SW 1271 (cell line): ENCODE measurements at places on chromosomes 12 and 14.

DNA sequence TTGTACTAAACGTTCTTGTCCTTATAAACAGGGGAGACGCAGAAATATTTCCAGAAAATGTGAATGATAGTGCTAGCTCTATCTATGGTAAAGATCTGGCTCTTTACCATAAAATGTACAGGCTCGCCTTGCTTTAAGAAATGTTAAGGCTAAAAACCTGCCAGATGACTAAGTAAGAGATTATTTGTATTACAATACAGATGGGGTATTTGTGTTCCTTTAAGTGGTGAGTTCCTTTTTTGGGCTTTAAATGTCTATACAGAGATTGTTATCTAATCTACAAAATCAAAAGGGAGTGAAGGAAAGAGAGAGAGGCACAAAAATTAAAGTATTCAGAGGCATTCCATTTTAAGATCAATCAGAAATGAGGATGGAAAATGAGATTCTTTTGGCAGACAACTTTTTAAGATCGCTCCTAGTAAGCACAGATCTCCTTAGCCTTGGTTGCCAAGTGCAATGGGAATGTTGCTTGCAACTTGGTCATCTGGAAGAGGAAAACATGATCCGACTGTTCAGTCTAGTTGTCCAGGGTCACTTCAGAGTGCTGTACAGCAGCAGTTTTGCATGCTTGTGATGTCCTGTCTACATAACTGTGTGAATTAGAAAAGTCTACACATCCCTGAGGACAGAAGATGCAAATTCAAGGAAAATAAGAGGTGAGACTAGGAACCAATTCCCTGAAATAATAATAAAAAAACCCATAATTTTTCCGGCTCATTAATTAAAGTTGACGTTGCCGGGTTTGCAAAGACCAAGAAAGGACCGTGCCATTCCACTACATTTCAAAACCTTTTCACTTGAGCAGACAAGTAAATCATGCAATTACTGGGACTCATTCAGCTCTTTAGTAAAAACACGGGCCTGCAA is 380.8 kb downstream of the EGLN3 start:
- DNase-seq: no peak

- no peak for DNase-seq
These were observed 86.2 kb downstream of the TSPAN8 start for GRCh38 chr12:71071536-71072097.

- DNase-seq: no peak
These were observed 25.6 kb upstream of the PCNX1 start for GRCh38 chr14:70881549-70882177.

DNA sequence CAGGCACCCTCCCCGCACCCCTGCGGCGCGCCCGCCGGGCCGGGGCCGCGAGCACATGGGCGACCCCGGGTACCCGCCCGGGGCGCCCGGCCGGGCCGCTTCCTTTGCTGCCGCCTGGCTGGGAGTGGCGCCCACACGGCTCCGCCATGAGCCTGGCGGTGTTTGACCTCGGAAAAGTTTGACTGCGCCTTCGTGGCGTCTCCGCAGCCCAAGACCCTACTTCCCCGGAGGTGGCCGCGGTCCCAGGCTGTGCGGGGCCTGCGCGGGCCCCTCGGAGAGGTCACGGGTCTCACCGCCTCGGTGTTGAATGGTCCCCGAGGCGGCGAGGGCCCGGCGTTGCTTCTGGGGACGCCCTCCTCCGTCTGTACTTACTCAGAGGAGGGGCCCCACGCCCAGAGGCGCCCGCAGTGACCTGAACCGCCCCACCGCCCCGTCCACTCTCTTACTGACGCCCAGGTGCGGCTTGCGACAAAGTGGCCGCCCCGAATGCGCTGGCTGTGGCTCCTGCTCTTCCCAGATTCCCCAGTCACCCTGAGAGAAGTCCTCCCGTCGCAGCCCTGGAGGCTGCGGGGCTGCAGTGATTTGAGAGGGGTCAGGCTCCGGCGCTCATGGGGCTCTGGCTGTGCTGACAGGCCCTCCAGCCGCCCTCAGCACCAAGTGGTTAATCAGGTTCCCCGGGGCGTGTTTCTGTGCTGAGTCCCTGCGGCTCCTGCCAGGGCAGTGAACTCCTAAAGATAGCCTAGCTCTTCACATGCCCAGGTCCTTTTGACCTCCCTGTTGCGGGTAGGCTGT is 5.8 kb downstream of the KMT5A start:
- DNase-seq: no peak

GRCh38 chr14:65637780-65638179 is 225.2 kb downstream of the FUT8 start:
- DNase-seq: no peak

- no peak for DNase-seq
These were observed 44.1 kb downstream of the DAD1 start for GRCh38 chr14:22544881-22545420.

- DNase-seq: no peak
These were observed 124.7 kb upstream of the MAX start for GRCh38 chr14:65226824-65227604.

DNA sequence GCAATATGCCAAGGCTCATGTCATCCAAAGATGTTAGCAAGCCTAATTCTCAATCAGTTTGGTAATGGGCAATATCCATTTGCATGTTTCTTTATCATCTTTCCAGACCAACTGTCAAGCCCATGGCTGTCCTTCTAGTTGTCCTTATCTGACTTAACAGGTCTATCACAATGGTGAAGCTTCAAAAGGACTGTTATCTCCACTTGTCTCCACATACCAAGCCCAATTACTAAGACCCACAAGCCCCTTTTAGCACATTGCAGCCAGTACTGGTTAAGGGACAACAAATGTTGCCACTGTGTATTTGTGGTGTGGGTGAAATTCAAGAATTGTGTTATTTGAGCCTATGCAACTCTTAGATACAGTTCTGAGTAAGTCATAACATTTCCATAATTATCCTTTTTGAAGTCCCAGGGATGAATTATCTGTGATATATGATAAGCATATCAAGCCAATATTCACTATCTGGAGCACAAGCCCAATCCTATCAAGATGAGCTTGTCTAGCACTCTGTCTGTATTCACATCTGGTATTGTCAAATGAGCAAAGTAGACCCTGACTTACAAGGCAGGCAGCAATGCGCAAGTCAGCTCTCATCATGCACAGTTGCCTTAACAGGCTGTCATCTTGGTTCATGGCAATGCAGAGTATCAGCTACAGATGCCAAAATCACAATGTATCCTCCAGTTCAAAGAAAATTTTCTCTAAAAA is 19.3 kb upstream of the ST8SIA1 start:
- no peak for DNase-seq

GRCh38 chr14:76827696-76828296 is 1.6 kb downstream of the LRRC74A start:
- no peak for DNase-seq

DNA sequence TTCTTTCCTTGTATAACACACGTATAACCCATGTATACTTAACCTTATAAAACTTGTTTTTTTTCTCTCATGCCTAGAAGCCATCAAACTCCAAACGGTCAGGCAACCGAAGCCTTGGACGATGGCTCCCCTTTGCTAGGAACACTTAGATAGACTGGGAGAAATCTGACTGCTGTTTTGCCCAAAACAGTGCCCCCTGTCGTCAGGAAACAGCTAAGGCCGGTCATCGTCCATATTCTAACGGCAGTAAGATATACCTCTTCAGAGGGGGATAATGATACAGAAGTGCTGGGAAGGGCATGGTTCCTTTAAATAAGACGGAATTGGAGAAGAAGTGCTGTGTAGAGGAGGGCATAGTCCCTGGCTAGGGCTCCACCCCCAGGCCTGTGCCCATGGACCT is 130.5 kb downstream of the SLC41A2 start:
- no peak for DNase-seq

- no peak for DNase-seq
These were observed 75.1 kb downstream of the NRXN3 start for GRCh38 chr14:78245238-78245637.

DNA sequence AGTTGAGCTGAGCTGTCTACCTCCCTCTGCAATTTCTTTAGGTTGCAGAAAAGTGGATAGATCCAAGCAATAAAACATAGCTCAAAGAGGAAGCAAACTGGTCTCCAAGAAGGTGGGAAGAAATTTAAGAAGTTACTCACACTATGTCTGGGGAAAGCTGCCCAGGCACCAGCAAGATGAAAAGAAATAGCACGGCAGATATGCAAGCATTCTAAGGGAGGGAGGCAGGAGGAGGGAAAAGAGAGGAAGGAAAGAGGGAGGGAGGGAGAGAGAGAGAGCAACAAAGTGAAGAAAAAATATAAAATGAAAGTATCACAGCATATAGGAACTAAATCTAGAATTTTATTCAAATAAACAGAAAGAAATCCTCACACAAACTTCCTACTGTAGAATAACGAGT is 240.7 kb downstream of the APAF1 start:
- no peak for DNase-seq

DNA sequence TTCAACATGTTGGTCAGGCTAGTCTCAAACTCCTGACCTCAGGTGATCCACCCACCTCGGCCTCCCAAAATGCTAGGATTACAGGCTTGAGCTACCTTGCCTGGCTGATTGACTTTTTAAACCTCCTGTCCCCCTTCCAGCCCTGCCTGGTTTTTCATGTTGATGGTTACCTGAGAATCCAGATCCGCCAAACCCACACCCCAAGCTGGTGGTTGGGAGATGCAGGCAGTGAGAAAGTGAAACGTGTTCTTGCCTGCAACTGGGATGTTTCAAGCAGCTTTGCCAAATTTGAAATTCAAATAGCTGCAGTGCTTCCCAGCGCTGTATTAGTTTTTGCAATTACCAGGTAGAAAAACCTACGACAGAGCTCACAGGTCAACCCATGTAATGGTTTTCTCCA is 238.3 kb upstream of the PWP1 start:
- no peak for DNase-seq

DNA sequence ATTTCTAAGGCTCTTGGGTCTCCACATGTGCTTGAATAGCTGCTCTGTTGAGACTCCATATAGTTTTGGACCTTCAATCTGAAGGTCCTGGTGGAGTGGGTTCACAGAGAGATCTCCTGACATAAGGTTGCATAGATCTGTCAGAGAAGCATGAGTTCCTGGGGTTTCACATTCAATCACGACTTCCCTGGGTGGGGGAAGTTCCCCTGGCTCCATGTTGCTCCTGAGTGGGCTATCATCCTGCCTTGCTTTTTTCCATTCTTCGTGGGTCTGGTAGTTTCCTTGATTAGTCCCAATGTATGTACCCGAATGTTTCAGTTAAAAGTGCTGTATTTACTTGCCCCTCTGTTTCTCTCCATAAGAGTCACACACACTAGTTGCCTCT is 181.8 kb downstream of the RASSF9 start:
- DNase-seq: no peak

- DNase-seq: no peak
These were observed 292.3 kb upstream of the E2F7 start for GRCh38 chr12:77357655-77358054.

- DNase-seq: no peak
These were observed 466.5 kb upstream of the SOX5 start for GRCh38 chr12:24415934-24416333.

GRCh38 chr14:54738009-54738408 is 164.6 kb downstream of the GCH1 start:
- no peak for DNase-seq

GRCh38 chr12:27014859-27015729 is 910 bp upstream of the TM7SF3 start:
- DNase-seq: peak; percentile 40

DNA sequence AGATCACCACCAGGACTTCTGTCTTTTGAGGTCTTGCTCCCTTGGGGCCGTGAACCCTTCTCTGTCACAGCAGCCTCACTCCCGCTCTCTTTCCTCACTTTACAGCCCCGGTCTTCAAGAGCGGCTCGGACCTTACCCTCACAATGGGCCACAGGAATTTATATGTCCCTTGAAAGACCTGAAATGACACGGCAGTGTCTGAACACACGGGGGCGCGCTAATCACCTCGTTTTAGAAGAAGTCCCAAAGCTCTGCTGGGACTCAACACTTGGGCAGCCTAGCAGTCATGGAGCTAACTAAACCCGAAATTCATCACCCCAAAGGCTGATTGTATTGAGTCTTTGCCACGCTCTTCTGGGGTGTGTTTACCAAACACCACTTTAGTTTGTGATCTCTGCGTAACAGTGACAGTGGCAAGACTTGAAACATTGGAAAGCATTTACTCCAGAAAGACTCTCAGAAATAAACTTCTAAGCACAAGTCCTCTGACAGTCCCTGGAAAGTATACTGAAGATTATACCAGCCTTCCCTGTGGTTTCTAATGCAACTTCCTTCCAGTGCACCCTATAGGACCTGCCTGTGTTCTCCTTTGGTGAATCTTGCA is 29.0 kb downstream of the SERPINA11 start:
- peak; percentile 68 for DNase-seq

GRCh38 chr12:5403411-5403810 is 28.5 kb upstream of the NTF3 start:
- no peak for DNase-seq

DNA sequence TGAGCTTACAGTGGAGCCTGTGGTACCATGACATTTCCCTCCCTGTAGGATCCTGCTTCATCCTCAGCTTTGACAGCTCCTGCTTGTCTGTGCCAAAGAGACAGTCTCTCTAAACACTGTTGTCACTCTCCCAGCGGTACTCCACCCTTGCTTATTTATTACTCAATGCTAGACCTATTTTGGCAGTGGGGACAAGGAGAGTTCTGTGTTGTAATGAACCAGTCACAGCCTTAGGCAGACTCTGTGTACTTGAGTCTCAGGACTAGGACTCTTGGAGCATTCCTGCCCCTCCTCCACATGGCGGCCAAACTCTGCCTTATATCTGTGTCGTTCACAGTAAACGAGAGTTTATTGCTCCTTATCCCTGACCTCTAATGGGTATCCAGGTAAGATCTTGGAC is 70.9 kb downstream of the PIK3C2G start:
- no peak for DNase-seq

- no peak for DNase-seq
These were observed 412.7 kb upstream of the SEL1L start for GRCh38 chr14:81946375-81946774.

- no peak for DNase-seq
These were observed 26.8 kb downstream of the AMN1 start for GRCh38 chr12:31702047-31702446.

- no peak for DNase-seq
These were observed 50.1 kb downstream of the UNC79 start for GRCh38 chr14:93480867-93481266.

DNA sequence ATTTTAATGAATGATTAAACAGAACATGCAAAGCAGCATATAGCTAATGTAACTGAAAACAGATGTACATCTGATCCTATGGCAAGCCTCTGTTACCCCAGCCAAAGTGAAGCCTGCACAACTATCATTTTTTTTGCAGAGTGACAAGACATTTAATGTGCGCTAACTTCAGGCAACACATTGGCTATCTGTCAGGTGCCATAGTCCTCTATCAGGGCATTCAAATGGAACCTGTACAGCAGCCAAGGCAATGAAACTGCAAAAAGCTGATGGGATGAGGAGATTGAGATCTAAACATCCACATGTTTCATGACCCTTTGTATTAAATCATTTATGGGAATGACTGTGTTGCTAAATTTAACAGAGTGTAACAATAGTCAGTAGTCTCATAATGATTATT is 1088.5 kb upstream of the TMEM132C start:
- no peak for DNase-seq

GRCh38 chr14:68160779-68161546 is 341.4 kb downstream of the RAD51B start:
- DNase-seq: no peak
